ENCODE measurements at places on chromosomes 13 and 19. TPM values are rescaled to one million over a fixed set of nuclear protein-coding genes. Genes with fewer than 3 reads are reported as not detected.

Gene ZNF486
- total RNA-seq = 1.5 TPM

Gene KLF5
- 7.0 TPM for total RNA-seq

Gene MAP4K1
- total RNA-seq = 0.24 TPM

Gene ZNF85
- total RNA-seq = 9.3 TPM

Gene SMIM44
- total RNA-seq = not detected

Gene ZNF304
- 5.0 TPM for total RNA-seq

Gene ANKLE1
- total RNA-seq = 0.35 TPM

Gene ZNF576
- 19.4 TPM for total RNA-seq

Gene CCDC122
- 6.1 TPM for total RNA-seq

Gene ZNF66
- total RNA-seq = not detected

Gene IGFL1
- total RNA-seq = not detected

Gene STOML3
- total RNA-seq = not detected

Gene PLIN3
- 75.6 TPM for total RNA-seq

Gene PRKCG
- not detected for total RNA-seq

Gene ALOX5AP
- not detected for total RNA-seq

Gene KIR3DL2
- not detected for total RNA-seq

Gene FFAR2
- total RNA-seq = not detected

Gene KLK3
- total RNA-seq = not detected

Gene CC2D1A
- total RNA-seq = 16.8 TPM

Gene RGCC
- 0.10 TPM for total RNA-seq

Gene RDH8
- not detected for total RNA-seq

Gene IGFL3
- 1.7 TPM for total RNA-seq

Gene LGALS7B
- total RNA-seq = not detected

Gene ZNF99
- total RNA-seq = not detected

Gene ZNF708
- total RNA-seq = 4.5 TPM

Gene OVOL3
- total RNA-seq = not detected

Gene ZNF419
- total RNA-seq = 8.0 TPM

Gene ZNF580
- total RNA-seq = 16.5 TPM

Gene ZNF606
- 6.8 TPM for total RNA-seq

Gene CEACAM16
- total RNA-seq = not detected

Gene VSTM1
- 0.74 TPM for total RNA-seq

Gene ZNF14
- 0.74 TPM for total RNA-seq

Gene ZNF865
- total RNA-seq = 2.2 TPM

Gene ZNF208
- total RNA-seq = not detected
